ENCODE measurements at places on chromosomes 3 and 15.

GRCh38 chr15:59501597-59501996 lies 63.6 kb downstream of the FAM81A start:
- no peak for DNase-seq

GRCh38 chr15:94004697-94005096 lies 226.7 kb upstream of the MCTP2 start:
- no peak for DNase-seq

DNA sequence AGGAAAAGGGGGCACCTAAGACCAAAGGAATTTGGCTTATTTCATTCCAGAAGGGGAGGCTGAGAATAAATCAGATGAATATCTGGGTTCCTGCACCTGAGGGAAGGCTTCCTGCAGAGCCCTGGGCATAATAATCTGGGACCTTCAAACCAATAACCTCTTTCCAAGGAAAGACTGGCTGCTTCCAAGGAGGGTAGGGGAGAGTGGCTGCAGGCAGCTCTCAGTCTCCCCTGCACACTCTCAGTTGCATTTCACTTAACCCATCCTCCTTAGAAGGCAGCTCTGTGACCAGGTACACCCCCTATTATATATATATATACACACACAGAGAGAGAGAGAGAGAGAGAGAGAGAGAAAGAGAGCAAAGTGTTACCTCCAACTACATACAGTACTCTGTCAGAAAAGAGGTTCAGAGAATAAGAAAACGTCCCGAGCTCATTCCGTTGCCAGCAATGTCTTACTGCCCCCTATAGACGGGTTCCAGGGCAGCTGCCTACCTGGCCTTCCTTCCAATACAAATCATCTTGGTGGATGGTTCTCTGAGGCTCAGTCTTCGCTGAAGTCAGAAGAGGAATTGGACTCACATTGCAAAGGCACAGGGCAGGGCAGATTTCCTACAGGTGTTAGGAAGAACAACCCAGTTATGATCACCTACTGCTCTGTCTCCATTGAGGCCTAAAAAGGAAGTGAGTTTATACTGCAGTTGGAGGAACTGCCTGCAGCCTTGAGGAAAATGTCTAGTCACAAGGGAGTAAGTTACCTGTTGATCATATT lies 26.1 kb downstream of the CAPN3 start:
- DNase-seq, result no peak

- DNase-seq, result peak; percentile 8
Observed at GRCh38 chr15:98611808-98612207, 36.5 kb upstream of the IGF1R start.

DNA sequence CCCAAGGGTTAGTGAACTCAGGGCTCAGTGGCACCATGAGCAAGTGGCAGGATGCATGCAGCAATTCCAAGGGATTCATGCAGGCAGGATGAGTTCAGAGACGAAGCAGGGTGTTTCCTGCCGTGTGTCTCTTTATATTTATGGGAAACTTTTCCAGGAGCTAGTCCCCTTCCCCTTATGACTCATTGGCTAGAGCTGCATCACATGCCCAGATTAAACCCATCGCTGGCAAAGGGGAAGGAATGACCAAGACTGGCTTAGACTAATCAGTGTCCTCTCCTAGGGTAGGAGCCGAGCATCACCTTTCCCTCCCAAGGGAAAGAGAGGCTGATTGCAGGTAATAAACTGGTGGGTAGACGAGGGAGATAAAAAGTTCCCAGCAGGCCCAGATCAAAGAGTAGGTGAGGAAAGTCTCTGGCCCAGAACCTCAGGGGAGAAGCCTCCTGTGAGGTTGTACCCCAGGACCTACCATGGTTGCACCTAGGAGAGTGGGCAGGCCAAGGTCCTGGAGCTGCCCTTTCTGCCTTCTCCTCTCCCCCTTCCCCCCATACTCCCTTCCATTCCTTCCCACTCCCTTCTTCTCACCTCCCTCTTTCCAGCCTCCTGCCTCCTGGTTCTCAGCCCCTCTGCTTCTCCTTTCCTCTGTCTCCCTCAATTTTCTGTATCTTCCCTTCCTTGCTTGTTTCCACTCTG lies 67.8 kb upstream of the ITGA11 start:
- DNase-seq, result no peak

- DNase-seq, result no peak
Observed at GRCh38 chr3:69823743-69824142, 84.5 kb downstream of the MITF start.

- no peak for DNase-seq
Observed at GRCh38 chr3:43774799-43775198, 84.1 kb downstream of the ABHD5 start.

- no peak for DNase-seq
Observed at GRCh38 chr15:31367730-31368344, 41.2 kb downstream of the KLF13 start.

DNA sequence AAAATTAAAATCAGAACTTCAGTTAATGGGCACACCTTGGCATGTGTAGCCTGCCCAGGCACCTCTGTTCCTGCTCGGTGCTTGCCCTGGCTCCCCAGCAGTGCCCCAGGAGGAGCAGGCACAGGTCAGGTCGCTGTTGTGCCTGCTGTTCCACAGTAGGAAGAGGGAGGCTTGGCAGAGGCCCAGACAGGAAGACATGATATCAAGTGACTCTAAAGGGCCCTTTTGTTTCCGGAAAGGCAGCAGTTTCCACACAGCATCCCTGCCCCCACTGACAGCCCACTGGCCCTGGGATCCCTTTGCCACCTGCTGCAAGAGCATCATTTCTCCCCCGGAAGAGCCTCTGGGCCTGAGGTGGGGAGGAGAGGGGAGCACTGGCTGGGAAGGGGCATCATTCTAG lies 40.5 kb upstream of the HES1 start:
- DNase-seq, result no peak

DNA sequence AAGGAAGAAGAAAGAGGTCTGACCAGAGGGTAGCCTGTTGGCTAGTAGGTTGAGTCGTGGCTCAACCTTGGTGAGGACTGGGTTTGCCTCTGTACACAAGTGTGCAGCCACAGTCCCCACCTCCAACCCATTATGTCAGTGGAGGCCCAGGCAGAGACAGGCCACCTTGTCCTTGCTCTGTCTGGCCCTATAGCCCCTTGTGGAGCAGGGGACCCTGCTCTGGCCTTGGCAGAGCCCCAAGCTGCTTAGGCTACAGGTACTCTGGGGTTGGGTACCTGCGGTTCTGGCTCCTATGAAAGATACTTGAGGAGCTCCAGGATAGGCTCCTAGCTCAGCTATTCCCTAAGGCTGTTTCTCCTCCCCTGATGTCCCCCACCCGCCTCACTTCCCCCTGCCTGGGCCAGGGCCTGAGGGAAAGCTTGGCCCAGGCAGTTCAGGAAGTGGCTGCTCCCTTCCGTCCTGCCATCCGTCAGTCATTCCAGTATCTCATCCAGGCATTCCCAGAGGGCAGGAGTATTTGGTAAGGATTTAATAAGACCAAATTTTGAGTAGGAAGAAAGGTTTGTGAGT lies 44.0 kb downstream of the FGD5 start:
- no peak for DNase-seq
